ENCODE measurements at places on chromosomes 13 and 19.

GRCh38 chr13:100269837-100270236, 180.9 kb downstream of the PCCA start:
- DNase-seq, result peak; percentile 40

DNA sequence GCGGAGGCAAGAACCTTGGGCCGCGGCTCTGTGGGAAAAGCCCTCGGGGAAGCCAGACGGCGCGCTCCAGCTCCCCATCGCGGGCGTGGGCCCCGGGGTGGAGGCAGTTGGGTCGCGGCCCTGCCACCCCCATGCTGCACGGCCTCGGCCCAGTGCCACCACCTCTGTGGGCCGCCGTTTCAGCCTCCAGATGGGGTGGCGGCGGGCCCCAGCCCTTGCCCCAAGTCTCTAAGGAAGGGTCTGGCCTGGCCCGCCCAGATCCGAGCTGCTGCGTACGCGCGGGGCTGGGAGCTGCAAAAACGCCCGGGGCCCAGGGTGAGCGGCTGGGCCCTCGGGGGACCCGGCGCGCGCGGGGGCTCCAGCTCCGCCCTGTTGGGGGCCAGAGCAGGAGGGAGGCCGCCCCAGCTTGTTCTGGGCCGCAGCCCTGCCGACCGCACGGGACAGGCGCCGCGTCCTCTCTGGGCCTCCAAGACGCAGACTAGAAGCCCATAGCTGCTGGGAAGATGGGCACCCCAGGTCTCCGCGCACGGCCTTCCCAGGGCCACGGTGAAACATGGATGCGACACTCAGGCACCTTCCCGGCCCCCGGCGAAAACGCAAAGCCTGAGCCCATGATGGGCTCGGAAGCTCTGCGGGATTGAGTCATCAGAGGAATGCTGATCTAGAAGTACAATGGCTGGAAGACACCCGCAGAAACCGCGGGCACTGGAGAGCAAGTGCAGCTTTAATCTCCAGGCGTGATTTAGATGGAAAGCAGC, 110.1 kb downstream of the KCTD15 start:
- DNase-seq, result no peak

DNA sequence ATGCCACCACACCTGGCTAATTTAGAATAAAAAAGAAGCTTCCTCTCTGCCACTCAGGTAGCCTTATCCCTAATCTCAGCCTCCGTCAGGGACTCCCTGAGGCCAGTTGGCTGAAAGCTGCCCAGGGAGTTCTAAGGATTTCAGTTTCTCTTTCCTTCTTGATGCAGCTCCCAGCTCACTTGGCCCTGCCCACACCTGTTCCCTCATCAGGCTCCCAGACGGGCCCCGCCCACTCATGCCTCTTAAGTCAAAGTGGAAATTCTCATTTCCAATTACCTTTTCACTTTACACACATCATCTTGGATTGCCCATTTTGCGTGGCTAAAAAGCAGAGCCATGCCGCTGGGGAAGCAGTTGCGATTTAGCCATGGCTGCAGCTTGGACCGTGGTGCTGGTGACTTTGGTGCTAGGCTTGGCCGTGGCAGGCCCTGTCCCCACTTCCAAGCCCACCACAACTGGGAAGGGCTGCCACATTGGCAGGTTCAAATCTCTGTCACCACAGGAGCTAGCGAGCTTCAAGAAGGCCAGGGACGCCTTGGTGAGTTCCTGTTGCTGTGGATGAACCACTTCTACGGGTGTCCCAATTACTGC, at the start of gene IFNL1:
Gene IFNL1, plus strand, starts transcription at position 353 of the 591 bp plus-strand sequence. Its CDS starts 15 bp downstream, at position 368.
- no peak for DNase-seq

DNA sequence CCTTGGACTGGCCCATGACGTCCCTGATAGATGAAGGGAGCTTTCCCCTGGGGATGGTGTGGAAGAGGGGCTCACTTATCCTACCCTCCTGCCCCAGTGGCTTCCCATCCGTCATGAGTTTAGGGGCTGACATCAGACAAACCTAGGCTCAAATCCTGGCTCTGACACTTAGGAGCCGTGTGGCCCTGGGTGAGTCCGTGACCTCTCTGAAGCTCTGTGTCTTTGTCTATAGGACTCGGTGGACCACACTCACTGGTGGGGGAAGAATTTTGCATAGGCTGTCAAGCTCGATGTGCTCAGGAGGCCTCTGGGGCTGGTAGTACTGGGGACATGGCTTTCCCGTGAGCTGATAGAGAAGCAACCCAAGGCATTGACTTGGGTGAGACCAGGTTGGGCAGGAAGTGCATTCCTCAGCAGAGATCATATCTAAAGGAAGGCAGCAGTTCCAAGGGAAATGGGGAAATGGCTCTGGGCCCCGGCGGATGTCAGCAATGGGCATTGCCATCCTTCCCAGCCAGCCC, 17.4 kb upstream of the AP1M2 start:
- no peak for DNase-seq

DNA sequence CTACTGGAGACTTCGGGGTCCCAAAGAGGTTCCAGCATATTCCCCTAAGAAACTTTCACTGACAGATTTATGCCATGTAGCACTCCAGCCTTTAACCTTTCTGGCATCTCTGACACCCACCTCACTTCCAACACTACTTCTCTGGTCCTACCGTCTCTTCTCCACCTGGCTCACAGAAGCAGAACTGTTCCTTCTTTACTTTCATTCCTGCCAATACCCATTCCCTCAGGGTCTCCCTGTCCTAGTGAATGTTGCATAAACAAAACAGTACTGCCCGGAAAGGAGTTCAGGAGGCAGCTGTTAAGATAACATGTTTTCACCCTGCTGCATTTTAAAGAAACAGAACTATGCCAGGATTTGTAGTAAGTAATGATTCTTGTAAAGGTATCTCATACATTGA, 136.0 kb upstream of the MIR17HG start:
- no peak for DNase-seq

DNA sequence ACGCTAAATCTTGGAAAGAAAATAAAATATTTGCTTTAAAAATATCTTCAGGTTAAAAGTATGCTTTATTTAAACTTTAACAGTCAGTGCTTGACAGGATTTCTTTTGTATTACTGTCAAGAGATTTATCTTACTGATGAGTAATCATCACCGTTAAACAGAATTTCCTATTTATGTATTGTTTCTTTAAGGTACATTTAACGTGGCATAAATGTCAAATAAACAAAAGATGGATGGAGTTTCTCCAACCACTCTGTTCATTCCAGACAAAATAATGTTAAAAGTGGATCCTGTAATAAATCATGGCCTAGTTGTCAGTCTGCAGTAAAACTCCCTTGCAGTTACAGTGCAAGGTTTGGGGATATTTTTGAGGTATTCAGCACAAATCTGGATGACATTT, 298.3 kb downstream of the DIAPH3 start:
- no peak for DNase-seq

- DNase-seq, result no peak
Observed at GRCh38 chr13:32113532-32113931, 82.0 kb downstream of the FRY start.

- DNase-seq, result no peak
Observed at GRCh38 chr19:29328586-29328985, 115.6 kb upstream of the UQCRFS1 start.

DNA sequence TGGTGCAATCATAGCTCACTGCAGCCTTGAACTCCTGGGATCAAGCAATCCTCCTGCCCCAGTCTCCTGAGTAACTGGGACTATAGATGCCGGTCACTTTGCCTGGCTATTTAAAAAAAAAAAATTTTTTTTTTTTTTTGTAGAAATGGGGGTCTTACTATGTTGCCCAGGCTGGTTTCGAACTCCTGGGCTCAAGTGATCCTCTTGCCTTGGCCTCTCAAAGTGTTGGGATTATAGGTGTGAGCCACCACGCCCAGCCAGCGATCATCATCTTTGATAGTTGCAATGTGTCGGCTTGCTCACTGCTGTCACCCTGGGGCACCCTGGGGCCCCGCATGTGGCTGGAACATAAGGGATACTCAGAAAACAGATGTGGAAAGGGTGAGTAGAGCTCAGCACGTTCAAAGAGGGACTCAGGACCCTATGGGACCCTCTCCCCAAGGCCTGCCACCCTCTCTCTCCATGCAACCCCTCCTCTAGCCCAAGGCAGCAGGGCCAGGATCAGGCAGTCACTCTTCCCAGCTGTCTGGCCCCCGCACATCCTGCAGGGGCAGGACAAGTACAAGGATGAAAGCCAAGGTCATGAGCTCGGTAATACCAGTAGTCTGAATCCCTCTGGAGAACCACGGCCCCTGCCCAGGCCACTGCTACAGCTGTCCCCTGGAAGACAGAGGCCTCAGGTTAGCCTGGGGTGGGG, 6.5 kb upstream of the CCL25 start:
- DNase-seq, result no peak

- no peak for DNase-seq
Observed at GRCh38 chr19:29375429-29376119, 150.2 kb upstream of the VSTM2B start.
